Activated CD4-positive, alpha-beta T cell treated with anti-CD3 and anti-CD28 coated beads, Interleukin-2, amount 50 U/mL, for 4 hours (primary cell): ENCODE measurements at places on chromosomes 3 and 15.

DNA sequence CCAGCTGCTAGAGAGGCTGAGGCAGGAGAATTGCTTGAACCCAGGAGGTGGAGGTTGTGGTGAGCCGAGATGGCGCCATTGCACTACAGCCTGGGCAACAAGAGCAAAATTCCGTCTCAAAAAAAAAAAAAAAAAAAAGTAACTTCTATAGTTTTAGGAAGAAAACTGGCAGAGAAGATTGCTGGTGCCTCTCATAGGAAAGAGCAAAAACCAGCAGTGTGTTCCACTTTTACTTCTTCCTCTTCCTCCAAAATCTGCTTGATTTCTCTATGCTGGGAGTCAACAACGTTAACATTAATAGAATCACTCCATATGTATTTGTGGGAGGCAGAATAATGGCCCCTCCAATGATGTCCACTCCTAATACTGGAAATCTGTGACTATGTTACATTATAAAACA is 12.5 kb upstream of the NR1D2 start:
- no peak for DNase-seq

- no peak for DNase-seq
These were observed 404.7 kb upstream of the TGFBR2 start for GRCh38 chr3:30201715-30202114.

GRCh38 chr15:64235552-64235951 is 72.7 kb upstream of the PPIB start:
- DNase-seq: no peak

- no peak for DNase-seq
These were observed 1039.2 kb downstream of the ROBO1 start for GRCh38 chr3:78728406-78729145.

GRCh38 chr3:175585898-175586297 is 726.8 kb downstream of the NAALADL2 start:
- DNase-seq: no peak

GRCh38 chr15:99433026-99433756 is 132.6 kb upstream of the MEF2A start:
- DNase-seq: no peak

- DNase-seq: no peak
These were observed 1361.4 kb downstream of the NSUN3 start for GRCh38 chr3:95424279-95424678.

GRCh38 chr3:42515391-42515916 is 13.0 kb downstream of the VIPR1 start:
- no peak for DNase-seq

DNA sequence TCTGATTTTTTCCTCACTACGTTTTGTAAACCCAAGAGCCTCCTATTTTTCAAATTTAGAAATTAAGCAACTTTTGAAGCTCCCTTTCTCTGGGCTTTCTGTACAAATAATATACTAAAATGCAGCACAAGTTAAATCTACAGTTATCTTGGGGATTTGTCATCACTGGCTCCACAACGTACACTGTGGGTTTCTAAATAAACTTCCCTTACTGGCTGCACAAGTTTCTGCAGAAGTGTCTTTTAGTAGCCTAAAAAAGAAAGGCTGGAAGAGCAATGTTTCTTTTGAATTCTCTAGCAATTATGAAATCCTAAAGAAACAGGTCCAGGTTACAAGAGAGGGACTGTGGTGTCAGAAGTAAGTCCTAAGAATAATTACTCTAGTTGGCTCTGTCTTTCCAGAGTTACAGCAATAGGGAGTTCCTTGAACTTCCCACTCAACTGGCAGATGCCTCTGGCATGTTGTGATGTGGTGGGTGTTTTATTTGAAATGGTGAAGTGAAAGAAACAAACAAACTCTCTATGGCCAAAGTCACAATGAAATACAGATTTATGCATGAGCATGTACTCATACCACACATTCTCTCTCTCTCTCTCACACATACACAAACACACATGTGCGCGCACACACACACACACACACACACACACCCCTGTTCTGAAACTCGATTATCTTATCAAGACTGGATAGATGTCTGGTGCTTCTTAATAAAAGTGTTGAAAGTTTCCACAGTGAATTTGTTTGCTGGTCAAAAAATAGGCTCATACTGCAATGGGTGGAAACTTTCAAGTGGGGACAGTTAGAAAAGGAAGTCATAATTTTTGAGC is 198.2 kb downstream of the SSR3 start:
- no peak for DNase-seq

DNA sequence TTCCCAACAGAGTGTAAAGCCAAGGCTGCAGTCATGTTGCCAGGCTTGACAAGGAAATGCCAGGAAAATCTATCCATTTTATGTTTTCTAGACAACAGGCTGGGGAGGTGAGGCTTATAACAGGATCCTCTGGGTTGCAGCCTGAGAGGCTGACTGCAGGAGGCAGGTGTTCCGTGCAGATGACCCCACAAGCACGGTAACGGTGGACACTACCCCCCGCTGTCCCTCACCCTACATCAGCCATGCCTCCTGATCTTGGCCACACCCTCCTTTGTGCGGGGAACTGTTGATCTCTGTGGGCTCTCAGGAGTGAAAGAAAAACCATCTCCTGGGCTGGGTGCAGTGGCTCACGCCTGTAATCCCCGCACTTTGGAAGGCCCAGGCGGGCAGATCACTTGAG is 68.0 kb upstream of the ADPGK start:
- DNase-seq: no peak

GRCh38 chr3:191901741-191902140 is 440.8 kb downstream of the PYDC2 start:
- DNase-seq: no peak

- DNase-seq: no peak
These were observed 24.9 kb upstream of the ARPIN start for GRCh38 chr15:89937365-89938350.

GRCh38 chr3:23760871-23761373 is 44.8 kb upstream of the UBE2E1 start:
- no peak for DNase-seq

- no peak for DNase-seq
These were observed 37.3 kb upstream of the TEX9 start for GRCh38 chr15:56327721-56328502.

GRCh38 chr3:162285259-162285658 is 788.7 kb downstream of the OTOL1 start:
- no peak for DNase-seq

GRCh38 chr3:98095882-98096281 is 8.9 kb downstream of the OR5AC2 start:
- DNase-seq: no peak

DNA sequence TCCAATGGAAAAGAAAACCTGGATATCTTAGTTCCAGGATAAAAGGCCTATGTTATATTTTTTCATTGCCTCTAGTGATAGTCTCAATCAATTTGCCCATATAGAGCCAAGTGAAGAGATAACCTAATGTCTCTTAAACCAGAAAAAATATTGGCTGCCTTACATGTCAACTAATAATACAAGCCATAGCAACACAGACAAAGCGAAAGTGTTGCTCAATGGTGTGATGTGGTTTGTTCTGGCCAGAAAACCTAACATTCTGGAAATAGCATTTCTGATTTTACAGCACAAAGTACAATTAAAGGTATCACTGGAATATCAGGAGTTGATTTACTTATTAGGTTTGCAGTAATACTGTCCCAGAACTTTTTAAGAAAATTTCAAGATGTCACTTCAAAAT is 101.5 kb downstream of the ATP8B4 start:
- DNase-seq: no peak

DNA sequence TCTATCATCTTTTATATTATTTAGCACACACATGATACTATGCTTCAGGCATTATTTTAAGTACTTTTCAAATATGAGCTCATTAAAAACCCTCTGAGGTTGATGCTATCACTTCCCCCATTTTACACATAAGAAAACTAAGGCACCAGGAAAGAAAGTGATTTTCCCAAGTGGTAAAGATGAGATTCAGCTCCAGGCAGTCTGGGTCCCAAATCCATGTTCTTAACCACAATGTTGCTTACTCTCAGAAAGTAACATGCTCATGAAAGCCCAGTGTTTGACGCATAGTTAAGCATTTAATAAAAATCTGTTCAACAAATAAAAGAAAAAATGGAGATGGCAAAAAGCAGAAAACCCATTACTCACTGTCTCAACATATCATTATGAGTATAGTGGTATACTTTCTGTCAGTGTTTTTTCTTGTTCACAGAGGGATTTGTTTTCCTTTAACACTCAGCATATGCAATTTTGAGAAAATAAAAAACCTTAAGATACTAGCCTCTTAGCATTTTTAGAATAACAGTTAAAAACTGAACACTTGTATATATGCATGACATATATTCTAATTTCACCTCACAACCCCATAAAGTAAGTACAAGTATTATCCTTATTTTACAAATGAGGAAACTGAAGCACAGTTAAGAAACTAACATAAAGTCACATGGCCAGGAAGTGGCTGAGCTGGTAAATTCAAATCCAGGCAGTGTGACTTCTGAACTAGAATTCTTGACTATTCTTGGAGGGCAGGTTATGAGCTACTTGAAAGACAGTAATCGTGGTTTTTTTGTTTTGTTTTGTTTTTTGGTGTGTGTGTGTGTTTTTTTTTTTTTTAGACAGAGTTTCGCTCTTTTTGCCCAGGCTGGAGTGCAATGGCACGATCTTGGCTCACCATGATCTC is 10.4 kb downstream of the PEAK1 start:
- no peak for DNase-seq

DNA sequence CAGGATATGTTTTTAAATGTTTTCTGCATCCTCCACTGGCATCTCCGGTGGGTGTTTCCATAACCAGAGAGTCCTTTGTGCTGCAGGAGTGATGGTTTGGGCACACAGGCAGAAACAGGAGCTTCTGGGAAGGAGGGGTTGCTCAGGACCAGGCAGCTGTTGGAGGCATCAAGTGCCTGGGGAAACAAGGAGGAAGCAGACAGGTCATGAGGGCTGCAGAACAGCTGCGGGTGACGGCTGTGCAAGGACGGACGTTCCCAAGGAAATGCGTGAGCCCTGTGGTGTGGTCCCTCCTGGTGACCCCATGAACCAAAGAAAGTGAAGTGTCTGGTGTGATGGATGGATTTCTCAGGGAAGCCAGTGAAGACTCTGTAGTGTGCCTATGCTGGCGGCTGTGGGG is 61.2 kb upstream of the TNFAIP8L3 start:
- DNase-seq: no peak

DNA sequence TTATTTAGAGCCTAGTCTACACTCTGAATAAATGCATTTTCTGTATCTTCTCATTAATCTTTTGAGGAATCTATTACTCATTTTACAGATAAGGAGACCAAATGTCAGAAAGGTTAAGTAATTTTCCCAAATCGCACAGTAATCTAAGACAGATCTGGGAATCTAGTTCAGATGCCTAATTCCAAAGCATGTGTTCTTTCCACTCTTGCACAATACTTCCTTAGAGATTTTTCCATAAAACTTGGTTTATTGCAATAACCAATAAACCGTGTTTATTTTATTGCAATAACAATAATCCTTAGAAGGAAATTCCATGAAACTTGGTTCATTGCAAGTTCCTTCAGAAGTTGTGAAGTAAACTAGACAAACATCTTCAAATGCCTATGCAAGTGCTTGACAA is 17.4 kb upstream of the COL8A1 start:
- DNase-seq: no peak

DNA sequence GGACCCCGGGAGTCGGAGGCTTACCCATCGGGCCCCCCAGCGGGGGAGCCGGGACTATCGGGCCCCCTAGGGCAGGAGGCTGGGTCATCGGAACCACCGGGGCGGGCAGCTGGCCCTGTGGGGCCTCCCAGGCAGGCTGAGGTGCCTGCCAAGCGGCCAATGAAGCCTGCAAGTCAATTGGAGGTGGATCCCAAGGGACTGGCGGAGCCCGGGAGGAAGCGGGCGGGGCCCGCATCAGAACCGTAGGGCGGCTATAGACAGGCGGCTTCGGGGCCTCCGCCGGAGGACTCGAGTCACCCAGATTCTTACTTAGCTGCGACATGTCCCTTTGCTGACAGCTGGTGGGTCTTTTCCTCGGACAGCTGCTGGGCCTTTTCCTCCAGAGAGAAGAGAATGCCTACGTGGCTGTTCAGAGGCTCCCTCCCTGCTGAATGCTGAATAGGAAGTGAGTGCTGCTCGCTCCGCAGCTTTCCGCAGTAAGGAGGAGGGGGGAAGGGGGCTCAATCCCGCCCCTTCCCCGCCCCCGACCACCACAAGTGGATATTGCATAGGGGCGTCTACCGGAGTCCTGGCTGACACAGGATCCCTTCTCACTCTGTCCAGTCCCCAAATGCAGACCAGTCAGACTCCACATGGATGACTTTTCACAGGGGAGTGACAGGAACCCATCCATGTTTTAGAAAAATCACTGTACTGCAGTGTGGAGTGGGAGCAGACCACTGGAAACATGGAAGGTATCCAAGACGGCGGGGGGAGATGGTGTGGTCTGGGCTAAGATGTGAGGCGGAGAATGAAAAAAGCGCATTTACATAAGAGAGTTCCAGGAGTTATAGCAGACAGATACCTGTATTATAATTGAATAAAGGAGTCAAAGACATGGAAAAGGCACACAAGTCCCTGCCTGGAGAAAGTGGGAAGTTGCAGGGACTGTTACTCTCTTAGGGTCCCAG is at the start of gene MAGEL2:
MAGEL2 (minus strand) TSS at position 447 of the 950 bp plus-strand sequence; CDS start at position 322, 125 bp downstream.
- no peak for DNase-seq

DNA sequence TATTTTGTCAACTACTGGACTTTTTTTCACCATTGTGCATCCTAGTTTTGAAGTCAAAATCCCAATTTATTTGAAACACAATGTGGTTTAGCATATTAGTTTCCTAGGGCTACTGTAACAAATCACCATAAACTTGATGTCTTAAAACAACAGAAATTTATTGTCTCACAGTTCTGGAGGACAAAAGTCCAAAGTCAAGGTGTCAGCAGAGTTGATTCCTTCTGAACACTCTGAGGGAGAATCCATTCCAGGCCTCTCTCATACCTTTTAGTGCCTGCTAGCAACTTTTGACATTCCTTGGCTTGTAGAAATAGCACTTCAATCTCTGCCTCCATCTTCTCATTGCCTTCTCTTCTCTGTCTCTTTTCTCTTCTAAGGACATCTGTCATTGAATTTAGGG is 14.9 kb upstream of the SLC27A2 start:
- DNase-seq: no peak

DNA sequence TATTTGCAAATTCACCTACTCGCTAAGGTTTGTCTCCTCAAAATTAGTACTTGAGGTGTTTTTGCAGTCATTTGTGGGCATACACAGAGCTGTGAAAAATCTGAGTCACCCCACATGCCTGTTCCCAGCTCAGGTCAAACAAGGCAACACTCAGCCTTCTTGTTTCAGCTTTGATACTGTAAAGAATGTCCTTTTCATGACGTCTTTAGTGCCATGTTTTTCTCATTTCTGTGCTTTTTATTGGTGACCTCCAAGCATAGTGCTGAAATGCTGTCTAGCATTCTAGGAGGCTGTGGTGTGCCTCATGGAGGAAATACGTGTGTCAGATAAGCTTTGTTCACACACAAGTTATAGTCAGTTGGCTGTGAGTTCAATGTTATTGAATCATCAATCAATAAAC is 8.8 kb downstream of the CAPN3 start:
- DNase-seq: no peak

DNA sequence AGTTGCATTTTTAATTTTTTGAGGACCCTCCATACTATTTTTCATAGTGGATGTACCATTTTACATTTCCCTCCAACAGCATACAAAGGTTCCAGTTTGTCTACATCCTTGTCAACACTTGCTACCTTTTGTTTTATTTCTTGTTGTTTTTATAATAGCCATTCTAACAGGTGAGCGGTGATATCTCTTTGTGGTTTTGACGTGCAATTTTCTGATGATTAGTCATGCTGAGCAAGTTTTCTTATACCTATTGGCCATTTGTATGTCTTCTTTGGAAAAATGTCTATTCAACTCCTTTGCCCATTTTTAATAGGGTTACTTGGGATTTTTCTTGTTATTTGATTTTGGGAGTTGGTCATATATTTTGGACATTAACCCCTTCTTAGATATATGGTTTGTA is 187.0 kb downstream of the CDIN1 start:
- no peak for DNase-seq

- no peak for DNase-seq
These were observed 31.8 kb downstream of the IRAK2 start for GRCh38 chr3:10196389-10197052.
